ENCODE measurements at places on chromosomes 2 and 18.

DNA sequence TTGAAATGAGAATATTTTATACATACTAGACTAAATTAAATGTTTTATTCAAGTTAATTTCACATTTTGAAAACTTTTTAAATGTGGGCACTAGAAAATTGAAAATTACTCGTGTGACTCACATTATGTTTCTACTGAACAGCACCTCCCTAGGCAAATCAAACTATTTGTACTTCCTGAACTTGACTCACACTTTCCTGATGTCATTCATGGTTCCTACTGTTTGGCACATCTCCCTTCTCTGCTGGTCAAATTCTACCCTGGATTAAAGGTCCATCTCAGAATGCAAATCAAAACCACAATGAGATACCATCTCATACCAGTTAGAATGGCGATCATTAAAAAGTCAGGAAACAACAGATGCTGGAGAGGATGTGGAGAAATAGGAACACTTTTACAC, 16.7 kb downstream of the LHCGR start:
- no peak for DNase-seq

DNA sequence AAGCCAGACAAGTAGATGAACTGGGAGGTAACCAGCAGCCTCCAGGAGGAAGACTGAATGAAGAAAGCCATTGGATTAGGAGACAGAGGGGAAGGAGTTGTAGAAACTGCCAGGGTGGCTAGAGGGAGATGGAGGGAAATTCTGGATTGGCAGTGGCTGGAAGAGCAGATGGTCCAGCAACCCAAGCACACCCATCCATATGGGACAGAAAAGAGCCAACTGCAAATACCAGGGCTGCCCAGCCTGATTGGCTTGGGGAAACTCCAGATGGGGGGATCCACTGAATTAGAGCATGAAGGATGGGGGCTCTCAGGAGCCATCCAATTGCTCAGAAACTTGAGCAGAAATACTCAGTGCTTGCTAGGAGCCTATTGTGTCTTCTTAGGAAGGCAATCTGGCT, 173.5 kb upstream of the EPB41L3 start:
- DNase-seq, result no peak

GRCh38 chr2:152419944-152420343, 85.0 kb downstream of the FMNL2 start:
- no peak for DNase-seq

DNA sequence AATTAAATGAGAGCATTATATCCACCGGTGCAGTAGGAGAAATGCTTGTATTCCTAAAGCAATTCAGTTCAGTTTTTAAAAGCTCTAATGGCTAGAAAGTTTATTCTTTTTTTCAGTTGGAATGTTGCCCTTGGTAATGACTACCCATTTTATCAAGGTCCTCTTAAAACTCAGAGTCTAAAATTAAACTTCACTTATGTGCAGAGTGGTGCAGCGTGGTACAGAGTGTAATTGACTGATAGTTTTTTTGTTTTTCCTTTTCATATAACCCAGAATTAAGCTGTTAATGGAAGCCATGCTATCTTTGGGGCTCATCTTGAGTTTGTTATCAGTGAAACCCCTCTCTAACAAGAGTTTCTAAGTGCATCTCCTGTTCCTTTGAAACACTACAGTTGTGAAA, 21.4 kb downstream of the NCOA1 start:
- no peak for DNase-seq

DNA sequence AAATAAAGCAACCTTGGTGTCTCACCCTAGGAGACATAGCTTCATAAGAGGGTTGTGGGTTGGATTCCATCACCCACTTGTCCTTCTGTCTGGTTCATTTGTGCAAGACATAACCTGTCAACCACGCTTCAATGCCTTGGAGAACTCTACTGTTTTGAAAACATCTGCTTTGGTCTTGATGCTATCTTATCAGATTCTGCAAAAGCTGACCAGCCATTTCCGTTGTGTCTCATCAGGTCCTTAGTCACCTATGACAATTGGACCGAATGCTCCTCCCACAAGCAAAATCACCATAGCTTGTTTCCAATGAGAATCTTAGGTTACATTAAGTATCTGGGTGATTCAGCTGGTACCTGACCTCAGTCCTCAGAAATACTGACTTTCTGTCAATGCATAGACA, 35.4 kb downstream of the STAT4 start:
- DNase-seq, result peak; percentile 61

DNA sequence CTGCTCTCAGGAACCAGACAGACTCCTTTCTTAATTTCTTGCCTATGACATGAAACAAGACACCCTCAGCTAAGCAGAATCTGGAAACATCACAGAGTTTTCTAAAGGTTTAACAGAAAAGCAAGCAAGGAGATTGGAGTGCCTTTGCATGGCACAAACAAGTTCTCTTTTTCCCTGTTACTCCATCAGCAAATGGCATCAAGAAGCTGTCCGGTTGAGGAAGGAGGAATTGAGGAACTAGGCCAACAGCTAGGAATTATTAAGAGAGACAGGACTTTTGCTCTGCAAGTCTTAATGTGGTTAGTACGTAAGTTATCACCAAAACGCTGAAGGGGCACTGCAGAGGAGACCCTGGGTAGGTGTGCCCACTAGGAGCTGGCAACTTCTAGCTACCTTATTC, 53.2 kb downstream of the NEB start:
- DNase-seq, result no peak

GRCh38 chr2:47779426-47779790, 3.5 kb upstream of the MSH6 start:
- no peak for DNase-seq

- no peak for DNase-seq
Measured at GRCh38 chr2:138771534-138771933, 8.7 kb downstream of the NXPH2 start.

GRCh38 chr2:237085248-237086221, at the start of gene COPS8:
COPS8 (plus strand) TSS chr2:237085889; CDS start chr2:237085965, 76 bp downstream.
- DNase-seq, result peak; percentile 90

DNA sequence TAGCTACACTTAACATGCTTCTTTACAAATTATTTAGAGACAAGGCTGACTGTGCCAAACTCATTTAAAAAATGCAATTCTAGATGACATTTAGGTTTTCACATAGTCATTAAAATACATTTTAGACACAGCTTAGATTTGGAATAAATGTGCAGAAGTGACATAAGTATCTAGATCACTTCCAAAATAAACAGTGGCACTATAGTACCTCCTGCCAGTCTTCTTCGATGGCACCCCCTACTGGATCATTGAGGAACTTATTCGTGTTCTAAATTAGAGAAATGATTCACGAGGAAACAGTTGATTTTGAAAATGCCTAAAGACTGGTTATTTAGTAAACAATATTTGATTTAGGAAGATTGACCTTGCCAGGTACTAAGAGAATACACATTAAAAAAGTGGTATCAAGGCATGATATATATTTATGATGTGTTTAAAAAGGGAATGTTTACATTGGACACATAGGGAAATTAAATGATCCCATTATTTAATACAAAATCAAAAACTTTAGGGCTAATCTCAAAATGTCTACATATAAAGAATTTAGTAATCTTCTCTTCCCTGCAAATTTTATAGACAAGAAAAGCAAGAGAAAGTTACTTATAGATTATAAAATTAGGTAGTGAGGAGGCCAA, 323.9 kb downstream of the XIRP2 start:
- no peak for DNase-seq

GRCh38 chr2:119679846-119680245, 845 bp downstream of the TMEM177 start:
- no peak for DNase-seq

- DNase-seq, result no peak
Measured at GRCh38 chr18:8842506-8842905, 137.2 kb downstream of the MTCL1 start.

- DNase-seq, result no peak
Measured at GRCh38 chr18:45793264-45793965, 32.1 kb upstream of the SIGLEC15 start.

- no peak for DNase-seq
Measured at GRCh38 chr2:134078354-134078753, 175.5 kb upstream of the MGAT5 start.

DNA sequence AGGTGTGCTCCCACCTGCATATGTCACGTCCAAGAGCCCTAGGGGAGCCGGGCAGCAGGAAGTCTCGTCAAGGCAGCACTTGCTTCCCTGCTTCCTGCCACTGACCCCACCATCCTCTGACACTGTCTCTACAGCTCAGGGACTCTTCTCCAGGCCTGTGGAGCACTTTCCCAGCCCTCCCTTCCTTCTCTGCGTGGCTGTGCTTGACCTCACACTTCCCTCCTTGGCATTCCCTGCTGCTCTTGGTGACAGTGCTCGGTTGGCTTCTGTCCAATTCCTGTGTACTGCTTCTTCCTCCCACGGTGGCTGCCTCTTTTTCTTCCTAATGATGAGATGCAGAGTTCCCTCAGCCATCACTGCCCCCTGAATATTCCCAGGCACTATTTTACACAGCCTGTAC, 2.8 kb downstream of the CIDEA start:
- DNase-seq, result no peak

GRCh38 chr18:74353169-74353775, 37.6 kb downstream of the C18orf63 start:
- DNase-seq, result peak; percentile 55

GRCh38 chr18:3520230-3521085, 70.5 kb downstream of the TGIF1 start:
- no peak for DNase-seq

DNA sequence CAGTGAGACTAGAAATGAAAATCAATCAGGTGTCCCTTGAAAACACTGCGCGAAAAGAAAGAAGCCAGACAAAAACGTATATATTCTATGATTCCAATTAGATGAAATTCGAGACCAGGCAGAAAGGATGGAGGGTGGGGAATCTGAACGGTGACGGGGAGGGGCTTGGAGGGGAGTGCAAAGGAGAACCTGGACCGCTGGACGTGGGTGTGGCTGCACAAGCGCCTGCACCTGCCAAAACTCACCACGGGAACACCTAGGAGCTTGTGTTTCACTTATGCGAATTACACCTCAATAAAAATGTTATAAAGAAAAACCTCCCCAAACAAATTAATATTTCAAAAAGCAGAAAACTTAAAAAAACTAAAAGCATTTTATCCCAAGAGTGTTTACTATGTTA, 21.9 kb downstream of the THAP4 start:
- DNase-seq, result no peak

- no peak for DNase-seq
Measured at GRCh38 chr18:57784034-57784800, 18.9 kb downstream of the ATP8B1 start.

- no peak for DNase-seq
Measured at GRCh38 chr18:7733642-7734041, 166.5 kb downstream of the PTPRM start.

DNA sequence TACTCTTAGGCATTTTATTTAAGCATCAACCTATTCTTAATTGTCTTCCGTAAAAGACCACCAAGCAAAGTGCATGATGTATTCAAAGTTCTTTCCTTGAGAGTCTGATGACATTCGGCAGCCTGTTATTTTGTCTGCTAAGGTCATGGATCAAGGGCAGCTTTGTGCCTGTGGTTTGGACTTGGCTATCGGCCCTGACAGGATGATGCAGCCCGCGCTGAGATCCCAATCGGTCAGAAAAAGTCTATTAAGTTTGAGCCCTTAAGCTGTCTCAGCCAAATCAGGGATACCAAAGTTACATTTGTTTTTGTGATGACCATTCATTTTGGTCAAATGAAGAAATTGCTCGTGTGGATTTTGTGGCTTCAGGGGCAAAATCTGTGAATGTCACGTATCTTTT, 718.9 kb upstream of the FANCL start:
- no peak for DNase-seq

DNA sequence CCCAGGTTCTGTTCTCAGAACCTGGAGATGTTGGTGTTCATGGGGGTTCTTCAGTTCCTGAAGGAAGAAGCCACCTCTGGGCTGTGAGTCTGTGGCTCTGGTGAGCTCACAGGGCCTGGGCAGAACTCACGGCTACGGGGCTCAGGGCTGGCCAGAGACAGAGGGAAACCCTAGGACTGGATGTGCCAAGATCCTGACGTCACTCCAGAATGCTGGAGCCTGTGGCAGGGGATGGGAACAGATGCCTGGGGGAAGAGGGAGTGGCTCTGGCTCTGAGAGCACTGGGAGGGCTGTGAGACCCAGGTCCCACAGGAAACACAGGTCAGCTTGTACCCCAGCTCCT, at the start of gene OTOF:
Gene OTOF, minus strand, starts transcription at position 214 of the 343 bp plus-strand sequence.
- DNase-seq, result no peak

DNA sequence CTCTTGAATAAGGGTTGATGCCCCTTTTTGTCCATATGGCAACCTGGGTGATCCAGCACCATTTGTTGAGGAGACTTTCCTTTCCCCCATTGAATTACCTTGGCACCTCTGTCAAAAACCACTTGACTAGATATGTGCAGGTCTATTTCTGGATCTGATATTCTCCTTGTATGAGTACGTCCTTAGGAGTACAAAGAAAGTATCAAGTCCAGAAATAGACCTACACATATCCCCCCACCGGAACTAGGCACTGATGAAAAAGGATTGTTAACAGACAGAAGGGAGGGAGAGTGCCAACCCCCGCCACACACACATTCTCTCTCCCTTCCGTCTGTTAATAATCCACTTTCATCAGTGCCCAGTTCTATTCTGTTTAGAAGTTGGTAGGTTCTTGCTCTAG, 225.0 kb downstream of the TMEM163 start:
- no peak for DNase-seq

DNA sequence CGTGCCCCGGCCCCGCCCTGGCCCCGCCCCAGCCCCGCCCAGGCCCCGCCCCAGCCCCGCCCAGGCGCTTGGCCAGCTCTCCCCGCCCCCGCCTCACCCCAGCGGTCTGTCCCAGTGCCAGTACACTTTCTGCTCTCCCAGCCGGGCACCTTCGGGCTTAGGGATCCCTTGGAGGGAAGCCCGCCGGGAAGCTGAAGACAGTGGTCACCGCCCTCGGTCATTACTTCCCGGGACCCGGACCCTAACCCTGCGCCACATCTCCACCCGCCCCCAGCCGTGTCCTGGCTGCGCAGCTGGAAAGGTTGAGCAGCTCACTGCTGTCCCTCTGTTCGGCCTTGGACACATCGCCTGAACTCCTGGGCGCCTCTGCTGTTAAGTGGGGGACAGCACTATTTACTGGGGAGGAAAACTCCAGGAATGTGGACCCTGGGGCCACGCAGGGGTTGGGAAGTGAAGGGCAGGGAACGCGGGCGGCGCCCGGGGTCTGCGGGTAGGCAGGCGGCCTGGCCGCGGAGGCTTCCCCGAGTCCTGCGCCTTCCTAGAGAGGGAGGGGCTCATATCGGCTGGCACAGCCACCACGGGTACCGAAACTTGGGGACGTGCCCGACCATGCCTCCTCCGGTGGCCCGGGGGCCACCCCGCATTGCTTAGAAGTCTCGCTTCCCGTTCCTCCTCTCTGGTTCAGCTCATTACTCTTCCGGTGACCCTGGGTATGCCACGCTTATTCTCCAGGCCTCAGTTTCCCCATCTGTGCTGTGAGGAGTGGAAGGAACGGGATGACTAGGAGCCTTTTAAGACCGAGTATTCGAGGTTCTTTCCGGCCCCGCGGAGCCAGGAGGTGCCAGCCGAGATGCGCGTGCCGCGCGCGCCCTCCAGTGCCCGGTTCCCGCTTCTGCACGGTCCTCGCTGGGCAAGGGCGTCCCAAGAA, 121.0 kb downstream of the GYPC start:
- DNase-seq, result peak; percentile 74

- no peak for DNase-seq
Measured at GRCh38 chr18:76697441-76697901, 124.9 kb upstream of the ZNF236 start.
